ENCODE measurements at places on chromosomes 5 and 9.
A peak's percentile ranks its signal among the peaks of the same experiment; 100 is the strongest.

GRCh38 chr9:69455311-69455710 is 130.3 kb downstream of the ENTREP1 start:
- DNase-seq, result no peak

DNA sequence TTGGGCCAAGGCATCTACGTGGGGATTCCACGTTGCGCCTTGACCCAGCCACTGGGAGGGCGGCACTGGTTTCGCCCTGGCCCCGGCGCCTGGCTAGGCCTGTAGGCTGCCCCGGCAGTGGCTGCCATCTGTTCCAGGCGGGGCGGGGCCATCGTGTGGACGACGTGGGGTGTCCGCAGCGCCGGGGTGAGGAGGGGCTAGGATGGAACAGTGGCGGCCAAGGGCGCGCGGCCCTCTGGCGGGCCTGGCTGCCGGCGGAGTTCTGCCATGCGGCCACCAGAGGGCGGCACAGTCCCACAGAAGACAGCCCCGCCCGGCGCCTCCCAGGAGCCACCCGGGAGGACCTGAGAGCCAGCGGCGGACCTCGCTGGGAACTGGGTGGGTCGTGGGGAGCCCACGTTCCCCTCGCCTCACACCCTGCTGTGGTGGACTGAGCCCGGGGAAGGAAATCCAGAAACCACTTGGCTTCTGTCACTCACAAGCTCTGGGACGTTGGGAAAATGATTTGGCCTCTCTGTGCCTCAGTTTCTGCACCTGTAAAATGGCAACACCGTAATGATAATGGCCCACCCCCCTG is 22.6 kb upstream of the RAPGEF1 start:
- peak; percentile 64 for DNase-seq

DNA sequence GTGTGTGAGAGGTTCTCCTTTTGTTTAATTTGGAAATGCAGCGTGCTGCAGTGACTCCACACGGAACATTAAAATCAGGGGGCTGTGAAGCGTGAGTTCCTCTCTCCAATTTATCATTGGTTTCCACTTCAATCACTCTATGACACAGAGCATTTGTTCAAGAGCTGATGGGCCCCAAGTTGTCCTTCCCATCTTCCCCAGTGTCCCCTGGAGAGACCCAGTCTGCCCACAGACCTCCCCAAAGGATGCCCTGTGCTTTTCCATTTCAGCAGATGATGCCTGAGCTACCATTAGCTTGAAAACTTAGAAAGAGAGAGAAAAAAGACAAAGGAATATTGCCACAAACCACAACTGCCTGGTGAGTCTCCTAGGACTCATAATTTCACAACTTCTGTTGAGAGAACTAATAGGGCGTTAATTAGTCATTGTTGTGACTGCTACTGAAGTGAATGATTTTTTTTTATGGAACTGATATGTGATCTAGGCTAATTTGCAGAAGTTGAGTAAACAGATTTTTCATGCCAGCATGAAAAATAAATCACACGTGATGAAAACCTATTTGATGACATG is 772.7 kb downstream of the SEMA5A start:
- no peak for DNase-seq

GRCh38 chr5:54455413-54456157 is at the start of gene HSPB3:
Gene HSPB3, plus strand, starts transcription at chr5:54455699. Its CDS starts 91 bp downstream, at chr5:54455790.
- no peak for DNase-seq

DNA sequence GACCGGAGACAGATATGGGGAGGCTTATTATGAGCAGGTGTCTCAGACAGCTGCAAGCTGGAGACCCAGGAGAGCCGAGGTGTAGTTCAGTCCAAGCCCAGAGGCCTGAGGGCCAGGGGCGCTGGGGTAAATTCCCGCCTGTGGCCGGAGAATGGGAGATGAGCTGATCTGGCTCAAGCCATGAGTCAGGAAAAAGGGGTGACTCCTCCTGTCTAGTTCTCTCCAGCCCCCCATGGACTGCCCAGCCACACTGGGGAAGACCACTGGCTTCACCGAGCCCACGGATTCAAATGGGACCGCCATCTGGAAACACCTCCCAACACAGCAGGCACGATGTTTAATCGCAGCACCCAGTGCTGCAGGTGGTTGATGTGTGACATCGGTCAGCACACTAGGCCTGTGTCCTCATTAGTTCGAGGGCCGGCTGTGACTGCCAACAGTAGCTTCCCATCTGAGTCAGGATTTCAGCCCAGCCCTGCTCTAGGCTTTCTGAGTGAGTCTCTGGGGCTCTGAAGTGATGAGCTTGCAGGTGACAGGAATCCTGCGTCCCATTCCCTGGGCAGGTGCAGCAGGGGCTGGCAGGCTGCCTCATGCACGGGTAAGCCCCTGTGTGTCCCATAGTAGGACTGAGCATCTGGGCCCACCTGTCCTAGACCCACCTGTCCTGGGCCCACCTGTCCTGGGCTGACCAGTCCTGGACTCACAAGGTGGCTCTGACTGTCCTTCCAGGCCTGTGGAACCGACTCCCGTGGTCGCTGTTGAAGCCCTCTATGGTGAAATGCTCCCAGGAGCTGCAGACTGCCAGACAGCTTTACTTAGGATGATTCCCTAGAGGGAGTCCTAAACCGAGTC is 49.7 kb downstream of the AHRR start:
- no peak for DNase-seq

- no peak for DNase-seq
Observed at GRCh38 chr5:142942901-142943300, 172.7 kb downstream of the ARHGAP26 start.

DNA sequence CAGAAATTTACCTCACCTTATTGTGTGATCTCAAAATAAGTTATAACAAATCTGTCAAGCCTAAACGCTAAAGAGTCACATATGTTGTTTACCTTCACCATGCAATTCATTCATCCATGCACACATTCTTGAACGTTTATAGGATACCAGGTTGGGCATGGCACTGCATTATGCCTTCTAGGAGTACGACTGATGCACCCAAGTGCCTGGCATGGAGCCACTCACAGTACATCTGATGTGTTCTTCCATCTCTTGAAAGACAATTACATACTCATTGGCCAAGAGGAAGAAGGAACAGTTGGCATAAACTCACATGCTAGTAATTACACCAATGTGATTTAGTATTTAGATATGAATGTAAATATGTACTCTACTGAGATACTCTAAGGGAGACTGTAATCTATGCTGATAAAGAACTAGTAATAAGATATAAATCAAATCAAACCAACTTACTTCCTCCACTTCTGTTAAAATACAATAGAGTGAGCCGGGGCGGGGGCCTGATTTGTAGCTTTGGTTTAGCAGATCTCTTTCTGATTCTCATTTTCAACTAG is 90.7 kb downstream of the LPAR1 start:
- no peak for DNase-seq

GRCh38 chr5:43106290-43106638 is 14.4 kb upstream of the ZNF131 start:
- no peak for DNase-seq

DNA sequence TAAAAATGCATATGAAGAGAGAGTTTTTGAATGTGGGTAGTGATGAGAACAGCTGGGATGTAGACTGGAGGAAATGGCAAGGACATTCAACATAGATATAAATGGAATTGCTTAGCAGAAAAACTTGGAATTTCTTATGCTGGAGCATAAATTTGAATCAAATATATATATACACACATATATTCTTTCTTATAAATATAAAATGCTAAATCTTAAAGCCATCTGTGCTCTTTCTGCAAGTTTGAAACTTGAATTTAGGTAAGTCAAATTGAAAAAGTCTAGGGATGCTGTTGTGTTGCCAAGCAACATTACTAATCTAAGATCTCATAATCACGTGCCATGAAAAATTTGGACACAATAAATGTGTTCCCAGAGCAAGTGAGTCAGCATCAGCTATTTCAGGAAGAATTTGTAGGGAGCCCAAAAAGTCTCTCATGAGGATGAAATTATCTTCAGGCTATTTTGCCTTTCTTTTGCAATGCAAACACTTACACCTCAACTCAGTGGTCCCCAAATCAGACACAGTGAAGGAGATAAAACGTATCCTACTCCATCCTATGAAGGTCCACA is 58.4 kb upstream of the ALDH1A1 start:
- no peak for DNase-seq

DNA sequence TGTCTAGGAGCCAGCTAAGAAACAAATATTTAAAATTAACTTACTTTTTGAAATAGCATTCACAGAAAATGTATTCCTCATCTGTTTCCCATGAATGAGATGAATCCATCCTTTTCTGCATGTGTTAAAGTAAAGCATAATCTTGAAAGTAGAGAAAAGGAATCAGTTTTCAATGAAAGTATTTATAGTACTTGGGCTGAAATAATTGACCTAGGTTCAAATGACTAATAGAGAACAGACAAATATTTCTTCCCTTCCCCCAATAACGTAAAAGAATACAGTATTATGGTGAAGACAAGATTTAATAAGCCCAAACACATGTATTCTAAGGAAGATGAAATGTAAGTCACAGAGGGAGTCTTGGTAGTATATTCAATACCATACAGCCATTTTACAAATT is 403.5 kb downstream of the ZNF608 start:
- no peak for DNase-seq

DNA sequence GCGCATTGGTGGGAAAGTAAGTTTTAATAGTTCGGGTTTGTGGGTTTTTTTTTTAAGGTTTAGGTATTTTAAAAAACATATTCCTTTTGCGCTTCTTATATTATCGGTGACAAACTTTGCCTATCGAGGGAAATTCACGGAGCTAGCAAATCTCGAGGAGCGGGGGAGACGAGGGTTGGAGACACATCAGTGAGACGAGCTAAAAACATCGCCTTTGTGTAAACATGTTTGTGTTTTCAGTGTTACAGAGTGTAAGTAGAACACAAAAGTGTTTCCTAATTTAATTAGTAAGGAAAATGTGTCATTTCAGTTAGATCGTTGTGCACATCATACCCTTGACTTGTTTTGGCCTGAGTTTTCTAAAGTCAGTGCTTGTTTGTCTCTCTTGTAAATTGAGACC is 945 bp downstream of the BTF3 start:
- no peak for DNase-seq

DNA sequence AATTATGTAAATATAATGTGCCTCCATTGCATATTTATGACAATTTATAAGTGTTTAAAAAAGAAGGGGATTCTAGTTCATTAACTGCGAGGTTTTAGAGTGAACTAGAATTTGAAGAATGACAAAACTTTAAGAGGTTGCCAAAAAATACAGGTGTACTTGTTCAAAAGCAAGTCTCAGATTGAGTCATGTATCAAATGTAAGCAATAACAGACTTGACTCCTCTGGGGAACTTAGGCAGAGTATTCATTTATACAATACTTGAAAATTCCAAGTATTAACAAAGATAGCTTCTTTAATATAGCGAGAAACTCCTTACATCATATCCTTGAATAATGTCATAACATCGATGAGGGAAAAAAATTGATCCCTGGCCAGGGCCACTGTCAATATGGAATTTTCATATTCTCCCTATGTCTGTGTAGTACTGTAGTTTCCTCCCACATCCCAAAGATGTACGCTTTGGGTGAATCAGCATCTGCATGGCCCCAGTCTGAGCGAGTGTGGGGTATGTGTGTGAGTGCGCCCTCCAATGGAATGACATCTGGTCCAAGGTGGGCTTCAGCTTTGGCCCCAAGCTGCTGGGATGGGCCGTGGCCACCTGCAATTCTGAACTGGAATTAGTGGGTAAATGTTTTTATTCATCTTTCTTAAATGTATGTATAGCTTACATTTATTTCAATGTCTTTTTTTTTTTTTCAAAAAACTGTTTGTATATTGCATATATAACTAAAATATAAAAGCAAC is 70.1 kb downstream of the RIC1 start:
- DNase-seq, result no peak

GRCh38 chr5:150146862-150147601 is 8.6 kb downstream of the PDGFRB start:
- no peak for DNase-seq

GRCh38 chr5:20601678-20602100 is 613.7 kb upstream of the CDH18 start:
- no peak for DNase-seq

GRCh38 chr5:140710899-140711552 is 10.8 kb downstream of the ZMAT2 start:
- peak; percentile 81 for DNase-seq

- no peak for DNase-seq
Observed at GRCh38 chr9:88266416-88266815, 121.8 kb upstream of the SPIN1 start.

GRCh38 chr9:21966140-21966851 is 27.9 kb downstream of the CDKN2A start:
- no peak for DNase-seq

- DNase-seq, result no peak
Observed at GRCh38 chr5:168109441-168109840, 182.0 kb upstream of the WWC1 start.
